A549 treated with CORT108297 at 1 μM for 4 hours (cell line): ENCODE measurements at places on chromosomes 12 and 14. TPM values are rescaled to one million over a fixed set of nuclear protein-coding genes. Genes with fewer than 3 reads are reported as not detected.

The C3AR1 gene
- total RNA-seq, result not detected in 5 replicates

The KCNA5 gene
- total RNA-seq, result not detected in 5 replicates

The SLC5A8 gene
- not detected in 5 replicates for total RNA-seq

The AKAP5 gene
- total RNA-seq, result 0.29 to 0.41 TPM (median 0.40 TPM) in 5 replicates

The RNU4-1 gene
- total RNA-seq, result not detected in 5 replicates

The RDH12 gene
- 0.03 to 0.09 TPM in 2 of 5 replicates, not detected in the others for total RNA-seq

The TTLL5 gene
- 12.5 to 14.4 TPM (median 13.4 TPM) in 5 replicates for total RNA-seq

The MANSC1 gene
- 3.2 to 4.3 TPM (median 3.9 TPM) in 5 replicates for total RNA-seq

The SDSL gene
- total RNA-seq, result 20.7 to 29.9 TPM (median 28.4 TPM) in 5 replicates

The SERPINA10 gene
- total RNA-seq, result 0.02 to 0.04 TPM in 2 of 5 replicates, not detected in the others

The HOXC13 gene
- total RNA-seq, result 10.3 to 17.8 TPM (median 12.3 TPM) in 5 replicates

The KRT83 gene
- total RNA-seq, result 3.4 to 6.5 TPM (median 5.6 TPM) in 5 replicates

The RASAL1 gene
- 0.45 to 0.63 TPM (median 0.53 TPM) in 5 replicates for total RNA-seq

The B3GNT4 gene
- total RNA-seq, result 0.54 to 1.2 TPM (median 0.91 TPM) in 5 replicates

The LBHD2 gene
- 0.12 to 0.39 TPM (median 0.27 TPM) in 3 of 5 replicates, not detected in the others for total RNA-seq

The CFAP54 gene
- total RNA-seq, result 1.2 to 1.7 TPM (median 1.5 TPM) in 5 replicates

The CLEC9A gene
- not detected in 5 replicates for total RNA-seq

The KCNC2 gene
- not detected in 5 replicates for total RNA-seq

The SLC38A6 gene
- 20.0 to 24.4 TPM (median 21.4 TPM) in 5 replicates for total RNA-seq

The MIP gene
- 0.12 TPM in 1 of 5 replicates, not detected in the others for total RNA-seq

The RARG gene
- 25.9 to 32.6 TPM (median 30.7 TPM) in 5 replicates for total RNA-seq

The RNASE3 gene
- not detected in 5 replicates for total RNA-seq

The SOX5 gene
- total RNA-seq, result not detected in 5 replicates

The MANSC4 gene
- total RNA-seq, result not detected in 5 replicates

The BCL2L2 gene
- total RNA-seq, result 17.7 to 23.3 TPM (median 20.7 TPM) in 5 replicates

The HOXC9 gene
- total RNA-seq, result 11.1 to 12.5 TPM (median 11.7 TPM) in 5 replicates

The THAP2 gene
- total RNA-seq, result 2.9 to 5.4 TPM (median 5.1 TPM) in 5 replicates

The INHBC gene
- 0.05 to 0.08 TPM in 2 of 5 replicates, not detected in the others for total RNA-seq

The COQ5 gene
- 27.2 to 30.9 TPM (median 27.9 TPM) in 5 replicates for total RNA-seq
